Thymus (tissue), 14 donors: ENCODE measurements at places on chromosomes 4 and X.

- DNase-seq: no peak
Observed at GRCh38 chrX:132426695-132427281, 62.0 kb downstream of the MBNL3 start.

DNA sequence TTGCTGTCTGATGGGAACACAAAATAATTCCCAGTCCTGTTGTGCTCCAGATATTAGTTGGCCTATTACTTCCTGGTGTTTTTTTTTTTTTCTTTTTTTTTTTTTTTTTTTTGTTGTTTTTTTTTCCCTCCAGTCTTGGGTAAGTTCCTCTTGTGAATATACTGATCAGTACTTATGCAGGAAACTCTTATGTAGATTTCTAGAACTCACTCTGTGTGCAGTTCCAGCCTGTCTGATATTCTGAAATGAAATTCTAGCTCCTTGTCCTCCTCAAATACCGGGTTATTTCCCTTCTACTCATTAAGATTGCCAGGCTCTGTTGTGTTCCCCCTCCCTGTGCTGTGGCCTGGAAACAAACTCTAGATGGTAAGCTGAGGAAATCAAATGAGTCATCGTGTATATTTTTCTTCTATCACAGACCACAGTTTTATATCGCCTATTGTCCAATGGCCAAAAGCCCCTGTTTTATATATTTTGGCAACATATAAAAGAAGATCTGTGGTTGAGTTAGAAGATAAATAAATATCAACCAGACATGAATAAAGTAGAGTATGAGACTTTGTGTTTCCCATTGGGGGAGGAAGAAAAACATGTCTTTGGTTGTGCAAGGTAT, 124.3 kb upstream of the UGT8 start:
- no peak for DNase-seq

DNA sequence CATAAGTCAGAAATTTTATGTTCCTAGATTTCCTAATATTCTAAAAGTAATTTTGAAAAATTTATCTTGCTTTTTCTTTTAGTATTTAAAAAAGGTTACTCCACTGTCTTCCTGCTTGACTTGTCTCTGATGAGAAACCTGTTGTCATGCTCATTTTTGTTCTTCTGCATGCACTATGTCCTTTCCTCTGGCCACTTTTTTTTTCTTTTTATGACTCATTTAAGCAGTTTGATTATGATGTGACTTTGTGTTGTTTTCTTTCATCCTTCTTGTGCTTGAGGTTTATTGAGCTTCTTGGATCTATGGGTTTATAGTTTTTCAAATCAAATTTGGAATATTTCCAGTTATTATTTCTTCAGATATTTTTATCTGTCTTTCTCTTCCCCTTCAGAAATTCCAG, 12.0 kb upstream of the UFSP2 start:
- no peak for DNase-seq

GRCh38 chr4:42710761-42711160, 53.9 kb upstream of the ATP8A1 start:
- no peak for DNase-seq

DNA sequence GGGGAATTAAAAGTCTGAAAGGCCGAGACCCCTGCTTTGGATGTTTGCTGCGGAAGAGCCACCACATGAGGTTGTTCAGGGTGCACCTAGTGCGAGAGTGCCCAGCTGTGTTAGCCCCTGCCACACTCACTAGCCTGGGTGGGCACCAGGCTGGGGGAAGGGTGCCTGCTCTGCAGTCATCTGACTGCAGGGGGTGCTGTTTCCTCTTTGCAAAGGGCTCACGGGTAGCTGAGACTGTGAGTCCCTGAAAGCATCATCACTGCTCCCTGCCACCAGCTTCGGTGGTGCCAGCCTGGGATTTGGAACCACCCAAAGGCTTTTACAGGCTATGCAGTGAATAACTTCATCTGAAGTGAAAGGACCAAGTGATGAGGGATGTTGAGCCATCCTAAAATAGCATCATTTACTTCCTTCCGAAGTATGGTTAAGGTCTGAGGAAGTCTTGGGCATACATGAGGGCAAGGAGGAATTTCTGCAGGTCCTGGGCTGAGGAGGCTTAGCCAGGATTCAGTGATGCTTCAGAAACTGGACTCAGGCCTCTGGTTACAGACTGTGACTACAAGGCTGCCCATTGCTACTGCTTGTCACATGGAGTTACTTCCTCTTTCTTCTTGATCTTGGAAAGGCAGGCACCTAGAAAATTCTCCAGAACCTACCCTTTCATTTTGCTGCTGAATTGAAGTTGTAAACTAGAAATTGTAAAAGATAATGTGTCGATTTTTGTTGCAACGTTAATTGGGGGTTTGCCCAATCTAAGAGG, 293.2 kb upstream of the PRPS2 start:
- no peak for DNase-seq

DNA sequence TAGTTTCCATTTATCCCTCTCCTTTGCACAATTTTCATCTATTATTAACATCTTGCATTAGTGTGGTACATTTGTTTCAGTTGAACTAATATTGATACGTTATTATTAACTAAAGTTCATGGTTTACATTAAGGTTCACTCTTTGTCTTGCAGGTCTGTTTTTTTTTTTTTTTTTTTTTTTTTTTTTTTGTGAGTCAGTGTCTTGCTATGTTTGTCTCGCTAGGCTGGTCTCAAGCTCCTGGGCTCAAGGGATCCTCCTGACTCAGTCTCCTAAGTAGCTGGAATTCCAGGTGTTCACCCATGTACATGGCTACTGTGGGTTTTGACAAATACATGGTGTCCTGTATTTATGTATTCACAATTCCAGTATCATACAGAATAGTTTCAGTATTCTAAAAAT, 6.8 kb downstream of the TBC1D19 start:
- no peak for DNase-seq

DNA sequence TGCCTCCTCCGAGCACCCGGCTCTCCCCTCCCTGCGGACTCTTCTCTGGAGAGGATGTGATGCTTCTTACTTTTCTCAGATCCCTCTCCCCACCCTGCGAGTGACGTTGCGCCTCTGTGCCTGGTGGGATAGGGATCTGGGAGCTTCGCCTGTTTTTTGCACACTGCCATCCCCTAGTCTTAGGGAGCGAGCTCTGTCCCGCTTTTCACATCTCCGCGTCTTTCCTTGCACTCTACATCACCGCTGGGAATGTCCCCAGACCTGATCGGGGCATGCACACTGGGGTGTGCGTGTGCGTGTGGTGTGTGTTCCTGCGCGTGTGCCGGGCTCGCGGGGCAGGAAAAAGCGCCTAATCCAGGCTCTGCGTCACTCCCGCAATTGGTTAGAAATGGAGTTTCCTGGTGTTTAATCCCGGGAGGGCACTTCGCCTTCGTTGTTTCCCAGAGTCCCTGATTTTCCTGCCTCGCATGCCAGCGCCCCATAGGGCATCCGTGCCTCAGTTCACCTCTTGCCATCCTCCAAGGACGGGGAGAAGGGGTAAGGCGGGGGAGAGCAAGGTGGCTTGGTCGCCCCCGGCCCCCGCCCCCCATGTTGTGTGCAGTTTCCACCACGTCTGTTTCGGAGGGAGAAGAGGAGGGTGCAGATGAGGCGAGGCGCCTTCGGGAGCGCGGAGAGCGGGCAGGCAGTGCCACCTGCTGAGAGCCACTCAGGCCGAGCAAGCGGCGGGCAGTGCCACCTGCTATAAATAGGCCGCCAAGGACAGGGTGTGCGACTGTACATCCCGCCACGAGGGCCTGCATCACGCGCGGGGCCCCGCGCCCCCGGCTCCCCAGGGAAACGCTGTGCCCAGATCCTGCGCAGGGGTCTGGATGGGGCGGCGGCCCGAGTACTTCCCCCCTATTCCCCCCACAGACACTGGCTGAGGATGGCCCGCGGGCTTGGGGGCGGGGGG, 759 bp upstream of the TBC1D1 start:
- no peak for DNase-seq

GRCh38 chr4:180827232-180828009, 1415.8 kb upstream of the TENM3 start:
- DNase-seq: peak; percentile 1

DNA sequence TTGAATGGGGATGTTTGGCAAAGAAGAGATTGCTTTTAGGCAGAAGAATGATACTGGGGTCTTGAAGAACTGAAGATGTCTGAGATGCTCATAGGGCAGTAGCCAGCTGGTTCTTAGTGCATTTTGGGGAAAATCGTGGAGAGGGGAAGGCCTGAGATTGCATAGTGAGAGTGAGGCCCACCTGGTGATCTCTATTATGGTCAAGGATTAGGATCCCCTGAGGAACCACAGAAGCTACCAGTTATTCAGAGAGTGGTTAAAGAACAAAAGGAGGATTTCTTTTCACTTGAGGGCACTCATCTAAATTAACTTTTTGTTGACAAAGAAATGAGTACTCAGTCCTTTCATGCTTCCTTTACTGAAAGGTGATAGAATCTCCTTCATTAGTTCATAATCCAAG, 271.3 kb upstream of the HAND2 start:
- no peak for DNase-seq

GRCh38 chr4:88629826-88630225, 37.5 kb downstream of the HERC3 start:
- DNase-seq: no peak

DNA sequence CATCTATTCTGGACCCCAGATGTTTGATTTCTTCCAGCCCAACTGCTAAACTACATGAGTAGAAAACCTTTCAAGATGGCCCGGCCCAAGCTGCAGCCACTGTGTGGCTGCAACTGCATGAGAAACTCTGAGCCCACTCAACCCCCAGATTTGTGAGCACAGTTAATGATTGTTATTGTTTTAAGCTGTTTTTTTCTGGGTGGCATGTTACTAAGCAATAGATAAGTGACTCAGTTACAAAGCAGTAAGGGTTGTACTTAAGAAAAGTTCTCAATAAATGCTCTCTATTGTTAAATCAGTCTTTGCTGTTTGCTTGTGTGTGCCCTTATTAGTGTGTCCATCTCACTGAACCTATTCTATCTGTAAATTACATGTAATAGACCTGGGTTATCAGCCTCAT, 51.8 kb downstream of the GC start:
- no peak for DNase-seq

- no peak for DNase-seq
Observed at GRCh38 chr4:125350470-125351135, 35.8 kb downstream of the FAT4 start.
